Bone marrow (tissue), 2 donors: ENCODE measurements at places on chromosomes 7 and 10.

DNA sequence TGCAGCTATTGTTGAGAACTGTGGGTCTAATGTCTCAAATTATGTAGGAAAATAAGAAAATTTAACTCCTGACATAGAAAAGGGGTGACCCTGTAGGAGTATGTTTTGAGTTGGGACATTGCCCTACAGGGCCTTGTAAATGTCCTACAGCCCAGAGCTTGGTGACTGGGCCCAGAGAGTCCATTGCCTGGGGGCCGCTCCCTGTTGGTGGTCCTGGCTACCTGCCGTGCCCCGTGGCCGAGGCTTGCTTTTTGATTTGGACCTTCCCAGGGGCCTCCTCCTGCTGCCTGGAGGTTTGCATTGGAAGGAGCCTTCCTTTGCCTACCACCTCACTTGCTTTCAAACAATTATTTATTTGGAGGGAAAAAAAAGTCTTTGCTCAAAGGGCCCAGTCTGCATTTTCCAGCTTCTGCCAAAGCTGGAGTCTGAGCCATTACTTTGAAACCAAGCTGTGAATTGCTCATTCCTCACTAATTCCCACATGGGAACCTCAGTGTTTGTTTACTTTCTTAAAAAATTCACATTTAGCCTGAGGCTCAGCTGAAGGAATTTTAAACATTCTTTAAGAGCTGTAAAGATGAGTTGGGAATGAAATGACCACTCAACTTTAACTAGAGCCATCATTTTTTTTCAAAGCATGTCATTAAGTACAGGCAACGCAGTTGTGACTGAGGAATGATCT is 355.0 kb downstream of the GLRX3 start:
- no peak for DNase-seq

GRCh38 chr10:70437721-70438120 is 3.8 kb downstream of the NODAL start:
- DNase-seq, result no peak

DNA sequence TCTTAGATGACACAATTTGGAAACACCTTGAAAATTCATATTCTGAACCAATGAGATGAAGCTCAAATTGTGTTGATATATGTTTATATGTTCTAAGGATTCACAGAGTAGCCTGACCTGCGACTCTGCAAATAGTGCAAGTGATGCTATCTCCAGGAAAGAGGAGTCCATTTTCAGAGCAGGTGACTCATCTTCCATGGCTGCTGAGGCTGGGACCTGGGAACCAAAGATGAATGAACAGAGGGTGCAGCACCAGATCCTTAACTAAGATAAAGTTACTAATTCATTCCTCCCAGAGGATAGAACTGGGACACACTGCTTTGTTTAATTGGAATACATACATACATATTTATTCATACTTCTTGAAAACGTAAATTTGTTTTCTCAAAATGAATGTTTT is 240.6 kb upstream of the SEMA3C start:
- no peak for DNase-seq

- peak; percentile 94 for DNase-seq
Observed at GRCh38 chr7:17304926-17305325, 6.5 kb downstream of the AHR start.

DNA sequence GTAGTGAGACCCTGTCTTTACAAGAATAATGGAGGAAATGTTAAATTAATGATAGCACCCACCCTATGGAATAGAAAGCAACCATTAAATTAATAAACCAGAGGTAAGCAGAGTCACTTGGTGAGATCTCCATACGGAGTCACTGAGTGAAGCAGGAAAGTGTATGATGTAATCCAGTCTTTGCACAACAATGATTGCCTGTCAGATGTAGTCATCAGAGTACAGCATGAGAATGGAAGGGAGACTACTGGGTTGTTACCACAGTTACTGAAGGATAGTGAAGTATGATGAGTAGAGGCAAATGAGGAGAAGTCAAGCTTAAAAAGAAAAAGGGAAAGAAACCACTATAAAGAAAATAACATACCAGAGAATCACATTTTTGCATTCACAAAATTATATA is 371.9 kb upstream of the SHH start:
- DNase-seq, result no peak

- no peak for DNase-seq
Observed at GRCh38 chr10:70417568-70417967, 13.6 kb downstream of the EIF4EBP2 start.

DNA sequence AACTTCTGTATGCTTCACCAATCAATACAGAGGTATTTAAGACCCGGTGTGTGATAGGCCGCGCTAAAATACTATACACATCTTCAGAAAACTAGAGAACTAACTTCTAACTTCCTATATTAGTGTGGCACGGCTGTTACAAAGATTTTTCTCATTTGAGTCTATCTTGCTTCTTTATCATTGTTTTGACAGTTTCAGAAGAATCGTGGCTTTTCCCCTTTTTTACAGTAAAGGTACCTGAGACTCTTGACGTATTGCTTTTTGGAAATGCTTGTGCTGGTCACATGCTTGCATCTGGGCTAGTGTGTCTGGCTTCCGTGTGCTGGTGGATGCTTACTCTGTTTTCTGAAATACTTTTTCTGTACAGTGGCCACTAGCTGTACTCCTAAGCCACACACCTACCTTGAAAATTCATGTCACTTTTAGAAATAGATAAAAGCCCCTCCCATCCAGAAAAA is 12.7 kb downstream of the IKZF1 start:
- no peak for DNase-seq

DNA sequence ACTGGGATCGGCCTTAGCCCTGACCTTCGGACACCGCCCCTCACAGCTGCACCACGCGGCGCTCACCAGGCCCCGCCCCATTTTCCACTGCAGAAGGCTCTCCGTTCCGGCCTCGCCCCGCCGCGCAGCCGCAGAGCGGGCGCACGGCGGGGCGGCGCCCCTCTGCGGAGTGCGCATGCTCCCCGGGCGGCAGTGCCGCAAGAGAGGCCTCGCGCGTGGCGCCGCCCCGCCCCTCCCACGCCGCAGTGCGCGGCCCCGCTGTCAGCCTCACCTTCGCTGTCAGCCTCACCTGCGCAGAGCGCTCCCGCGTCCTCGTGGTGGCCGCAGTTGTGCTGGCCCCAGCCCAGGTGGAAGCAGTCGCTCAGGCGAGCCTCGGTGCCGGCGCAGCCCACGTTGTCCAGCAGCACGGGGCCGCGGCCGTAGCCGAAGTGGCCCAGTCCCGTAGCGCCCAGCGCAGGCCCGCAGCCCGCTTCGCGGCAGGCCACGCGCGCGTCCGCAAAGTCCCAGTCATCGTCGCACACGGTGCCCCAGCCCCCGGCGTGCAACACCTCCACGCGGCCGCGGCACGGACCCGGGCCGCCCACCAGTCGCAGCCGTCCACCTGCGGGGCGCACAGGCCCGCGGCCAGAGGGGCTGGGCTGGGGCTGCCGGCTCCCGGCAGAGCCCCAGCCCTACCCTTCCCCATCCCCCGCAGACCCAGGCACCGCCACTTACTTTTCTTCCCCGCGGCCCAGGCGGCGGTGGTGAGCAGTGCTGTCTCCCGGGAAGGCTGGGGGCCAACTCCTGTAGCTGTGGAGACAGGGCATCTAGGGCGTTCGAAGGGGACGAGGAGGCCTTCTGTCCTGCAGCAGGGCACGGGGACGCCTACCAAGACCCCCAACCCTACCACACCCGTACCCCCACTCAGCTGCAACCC is 16.1 kb downstream of the SSC4D start:
- DNase-seq, result peak; percentile 80

- DNase-seq, result no peak
Observed at GRCh38 chr7:131803816-131804215, 247.4 kb upstream of the PODXL start.

DNA sequence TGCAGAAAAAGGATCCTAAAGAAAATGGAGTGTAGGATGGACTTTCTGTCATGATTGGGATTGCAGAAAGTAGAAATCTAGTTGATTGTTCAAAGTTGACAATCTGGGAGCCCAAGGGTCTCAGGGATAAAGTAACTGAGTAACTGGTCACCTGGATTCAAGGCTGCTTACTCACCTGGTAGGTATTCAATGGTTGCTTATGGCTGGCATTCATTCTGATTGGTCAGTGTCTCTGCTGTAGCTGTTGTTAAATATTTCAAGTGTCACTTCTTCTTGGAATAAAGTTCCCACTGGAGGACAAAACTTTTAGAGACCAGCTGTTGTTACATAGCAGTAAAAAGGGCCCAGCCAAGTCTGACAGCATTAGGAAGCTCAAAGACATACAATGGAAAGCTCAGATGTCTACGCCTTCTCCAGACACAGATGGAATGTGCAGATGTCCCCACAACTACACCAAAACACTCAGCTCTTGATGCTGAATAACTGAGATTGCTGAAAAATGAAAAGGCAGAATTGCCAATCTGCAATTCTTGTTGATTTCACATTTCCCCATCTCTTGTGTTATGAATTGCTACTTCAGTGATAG is 106.9 kb downstream of the ZNF467 start:
- DNase-seq, result no peak

- no peak for DNase-seq
Observed at GRCh38 chr10:114495303-114495702, 91.0 kb upstream of the AFAP1L2 start.

DNA sequence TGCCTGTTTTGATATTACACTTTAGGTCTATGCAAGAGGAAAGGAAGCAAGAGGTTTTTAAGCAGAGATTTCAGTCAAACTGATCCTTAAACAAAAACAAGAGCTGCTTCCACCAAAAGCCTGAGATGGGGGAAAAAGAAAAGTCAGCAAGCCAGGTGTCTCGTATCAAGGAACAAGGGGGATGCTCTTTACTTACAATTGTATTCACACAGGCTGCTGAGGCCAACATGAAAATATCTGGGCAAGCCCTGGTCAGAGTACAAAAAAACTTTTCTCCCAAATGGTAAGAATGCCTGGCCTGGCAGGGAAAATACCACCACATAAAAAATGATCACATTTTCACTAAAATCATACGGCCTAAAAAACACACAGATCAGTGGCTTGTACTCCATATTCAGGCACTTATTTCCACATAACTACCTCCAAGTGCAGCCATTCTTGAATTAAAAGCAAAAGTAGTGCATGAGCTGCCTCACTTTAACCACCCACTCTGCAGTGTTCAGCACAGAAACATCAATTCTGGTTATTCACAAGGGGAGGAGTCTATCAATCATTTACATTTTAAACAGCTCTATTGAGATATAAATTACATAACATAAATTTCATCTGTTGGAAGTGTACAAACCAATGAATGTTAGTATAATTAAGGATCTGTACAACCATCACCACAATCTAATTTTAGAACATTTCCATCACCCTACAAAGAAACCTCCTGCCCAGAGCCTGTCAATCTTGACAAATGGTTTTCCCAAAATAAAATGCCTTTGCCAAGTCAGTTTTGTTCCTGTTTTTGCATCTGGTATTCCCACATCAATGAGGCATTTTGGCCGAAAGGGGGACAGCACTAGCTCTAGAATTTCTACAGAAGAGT is 70.2 kb downstream of the GRB10 start:
- DNase-seq, result no peak

- no peak for DNase-seq
Observed at GRCh38 chr7:79982141-79982770, 152.4 kb upstream of the GNAI1 start.

- DNase-seq, result no peak
Observed at GRCh38 chr7:106375499-106375898, 90.7 kb upstream of the NAMPT start.

GRCh38 chr7:70935854-70936253 is 196.1 kb upstream of the GALNT17 start:
- no peak for DNase-seq

DNA sequence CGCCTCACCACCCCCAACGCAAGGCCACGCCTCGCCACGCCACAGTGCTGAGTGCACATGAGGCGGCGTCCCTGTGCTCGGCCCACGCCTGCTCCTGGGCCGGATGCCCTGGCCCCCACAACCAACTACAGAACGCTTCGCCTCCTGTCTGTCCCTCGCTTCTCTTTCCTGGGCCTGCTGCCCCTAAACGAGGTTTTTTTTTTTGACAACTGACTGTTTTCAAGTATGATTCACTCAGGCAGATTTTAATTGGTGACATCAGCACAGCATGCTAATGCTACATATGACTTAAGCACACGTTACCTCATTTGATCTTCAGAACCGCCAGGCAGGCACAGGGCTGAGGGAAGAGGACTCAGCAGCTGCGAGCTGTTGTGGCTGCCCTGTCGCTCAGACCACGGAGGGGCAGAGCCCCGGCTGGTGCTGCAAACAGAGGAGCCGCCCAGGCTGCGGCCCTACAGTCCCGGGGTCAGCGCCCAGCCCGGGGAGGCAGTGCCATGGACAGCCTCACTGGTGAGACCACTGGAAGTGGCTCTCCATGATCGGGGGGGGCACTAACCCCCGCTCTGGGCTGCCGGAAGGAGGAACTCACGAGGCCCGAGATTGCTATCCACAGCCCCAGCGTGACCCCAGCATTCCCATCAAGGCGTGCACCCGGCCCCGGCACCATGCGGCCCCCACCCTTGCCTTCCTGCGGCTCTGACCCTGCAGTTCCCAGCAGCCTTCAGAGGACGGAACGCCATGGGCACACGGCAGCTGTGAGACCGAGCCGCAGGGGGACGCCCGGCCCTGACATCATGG is 212.8 kb downstream of the MAD1L1 start:
- peak; percentile 43 for DNase-seq

DNA sequence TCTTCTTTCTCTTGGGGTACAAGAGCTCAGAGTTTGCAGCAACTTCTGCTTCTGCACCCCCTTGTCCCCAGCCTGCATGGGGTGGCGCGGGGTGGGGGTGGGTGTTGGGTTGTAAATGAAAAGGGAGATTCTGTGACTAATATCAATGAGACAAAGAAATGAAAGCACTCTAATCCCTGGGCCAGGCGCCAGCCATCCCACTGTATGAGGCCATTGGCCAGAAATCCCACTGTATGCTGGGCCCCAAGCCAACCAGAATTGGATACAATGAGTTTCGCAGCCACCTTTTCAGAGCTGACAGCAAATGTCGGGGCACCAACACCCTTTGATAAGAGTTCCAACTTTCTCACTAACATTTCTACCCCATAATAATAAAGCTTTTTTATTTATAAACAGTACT is 10.9 kb upstream of the PTN start:
- no peak for DNase-seq

DNA sequence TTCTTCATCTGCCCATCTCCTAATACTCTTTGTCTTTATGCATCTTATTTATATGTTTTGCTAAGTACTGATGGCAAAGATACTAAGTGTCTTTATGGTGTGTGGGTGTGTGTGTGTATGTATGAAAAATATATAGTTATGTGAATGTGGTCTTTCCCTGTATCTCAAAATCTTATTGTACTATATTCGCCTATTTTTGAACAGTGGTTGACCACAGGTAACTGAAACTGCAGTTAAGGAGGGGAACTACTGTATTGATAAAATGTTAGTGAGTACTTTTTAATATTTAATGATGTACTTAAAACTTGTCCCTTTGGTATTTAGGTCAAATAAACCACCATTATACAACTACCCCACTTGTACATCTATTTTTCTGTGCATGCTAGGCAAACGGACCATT is 85.9 kb downstream of the ADD3 start:
- DNase-seq, result no peak

GRCh38 chr7:81533426-81533825 is 236.4 kb downstream of the HGF start:
- no peak for DNase-seq

GRCh38 chr10:24010436-24010970 is 198.4 kb upstream of the KIAA1217 start:
- DNase-seq, result no peak
